A549 treated with ZK216348 at 1 μM for 4 hours (cell line): ENCODE measurements at places on chromosomes 7 and 10. TPM values are rescaled to one million over a fixed set of nuclear protein-coding genes. Genes with fewer than 3 reads are reported as not detected.

Gene HOGA1
- 0.78 to 1.7 TPM (median 1.2 TPM) in 5 replicates for total RNA-seq

Gene PRSS37
- total RNA-seq, result not detected in 5 replicates

Gene NUTM2E
- total RNA-seq, result 0.25 to 0.90 TPM (median 0.31 TPM) in 5 replicates

Gene ZNF117
- 0.07 to 0.29 TPM (median 0.14 TPM) in 5 replicates for total RNA-seq

Gene NRP1
- 74.2 to 93.9 TPM (median 82.1 TPM) in 5 replicates for total RNA-seq

Gene FANK1
- 2.6 to 3.7 TPM (median 3.2 TPM) in 5 replicates for total RNA-seq

Gene CDK14
- 0.05 to 0.56 TPM (median 0.06 TPM) in 5 replicates for total RNA-seq

Gene STEAP2
- 3.1 to 5.4 TPM (median 3.8 TPM) in 5 replicates for total RNA-seq

Gene FZD1
- 1.9 to 2.6 TPM (median 2.5 TPM) in 5 replicates for total RNA-seq

Gene SPDYE5
- total RNA-seq, result not detected in 5 replicates

Gene SYCE1
- total RNA-seq, result not detected in 5 replicates

Gene TMEM72
- total RNA-seq, result not detected in 5 replicates

Gene WDR86
- total RNA-seq, result 0.13 to 0.23 TPM (median 0.18 TPM) in 3 of 5 replicates, not detected in the others

Gene SPAG6
- not detected in 5 replicates for total RNA-seq

Gene RAMP3
- not detected in 5 replicates for total RNA-seq

Gene ADCY1
- total RNA-seq, result 1.4 to 2.9 TPM (median 2.2 TPM) in 5 replicates

Gene EEPD1
- total RNA-seq, result 49.8 to 67.2 TPM (median 54.4 TPM) in 5 replicates

Gene CPVL
- total RNA-seq, result 0.20 to 0.86 TPM (median 0.41 TPM) in 4 of 5 replicates, not detected in the other

Gene CARD11
- 1.2 to 2.5 TPM (median 1.6 TPM) in 5 replicates for total RNA-seq
